ENCODE measurements at places on chromosomes 1 and 21.
A peak's percentile ranks its signal among the peaks of the same experiment; 100 is the strongest.

DNA sequence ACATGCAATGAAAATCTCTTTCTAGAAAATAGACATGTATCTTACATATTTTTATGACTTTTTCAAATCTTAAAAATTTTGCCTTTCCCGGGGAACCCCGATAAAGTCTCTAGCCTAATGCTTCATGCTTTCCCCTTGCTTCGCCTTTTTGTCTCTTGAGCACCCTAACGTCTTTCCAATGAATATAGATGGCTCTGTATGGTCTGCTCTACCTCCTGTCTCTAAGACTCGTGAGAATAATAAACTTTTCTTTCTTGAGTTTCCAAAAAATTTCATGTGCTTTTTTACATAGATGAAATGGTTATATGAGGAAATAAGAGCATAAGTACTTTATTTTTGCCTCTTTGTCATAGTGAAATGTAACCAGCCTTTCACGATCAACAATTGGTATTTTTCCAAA, 202.6 kb downstream of the PDE4B start:
- no peak for DNase-seq

GRCh38 chr1:177384461-177384860, 213.7 kb downstream of the BRINP2 start:
- no peak for DNase-seq

DNA sequence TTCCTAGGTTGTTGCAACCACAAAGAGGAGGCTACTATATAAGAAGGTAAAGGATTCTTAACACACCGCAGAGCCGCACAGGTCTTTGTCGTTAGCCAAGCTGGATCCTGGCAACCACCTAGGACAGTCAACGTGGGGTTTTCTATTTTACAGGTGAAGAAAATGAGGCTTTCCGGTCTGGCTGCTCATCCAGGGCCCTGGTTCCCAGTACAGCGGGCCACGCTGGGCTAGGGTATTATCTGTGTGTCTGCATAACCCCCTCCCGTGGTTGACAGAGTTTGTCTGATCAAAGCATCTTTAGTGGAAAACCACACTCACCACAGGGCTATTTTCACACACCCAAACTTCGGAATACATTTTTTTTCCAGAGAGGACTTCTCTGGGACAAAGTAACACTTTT, 39.0 kb upstream of the PDE9A start:
- DNase-seq: no peak

DNA sequence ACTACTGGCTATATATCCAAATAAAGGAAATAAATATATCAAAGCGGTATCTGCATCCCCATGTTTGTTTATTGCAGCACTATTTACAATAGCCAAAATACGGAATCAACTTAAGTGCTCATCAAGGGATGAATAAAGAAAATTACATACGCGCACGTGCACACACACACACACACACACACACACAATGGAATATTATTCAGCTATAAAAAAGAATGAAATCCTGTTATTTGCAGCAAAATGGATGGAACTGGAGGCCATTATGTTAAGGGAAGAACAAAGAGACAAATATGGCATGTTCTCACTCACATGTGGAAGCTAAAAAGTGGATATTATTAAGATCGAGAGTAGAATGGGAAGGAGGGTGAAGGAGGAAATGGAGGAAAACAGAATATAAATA, 20.2 kb downstream of the COPA start:
- no peak for DNase-seq

DNA sequence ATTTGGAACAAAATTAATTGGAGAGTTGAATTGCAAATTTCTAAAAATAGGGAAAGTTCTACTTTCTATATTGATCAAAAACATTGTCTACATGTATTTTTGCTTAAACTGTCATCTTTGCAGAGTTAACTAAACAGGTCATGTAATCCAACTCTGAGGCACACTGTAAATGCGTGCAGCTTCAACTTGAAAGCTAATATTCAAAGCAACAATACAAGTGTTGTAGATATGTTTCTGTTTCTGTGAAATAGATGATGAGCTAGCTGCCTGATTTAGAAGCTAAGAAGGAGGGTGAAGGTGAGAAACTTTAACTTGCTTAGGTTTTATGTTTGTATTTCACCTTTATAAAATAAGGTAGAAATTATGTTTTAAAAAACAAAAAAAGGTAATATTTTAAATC, 77.2 kb downstream of the IVNS1ABP start:
- no peak for DNase-seq

DNA sequence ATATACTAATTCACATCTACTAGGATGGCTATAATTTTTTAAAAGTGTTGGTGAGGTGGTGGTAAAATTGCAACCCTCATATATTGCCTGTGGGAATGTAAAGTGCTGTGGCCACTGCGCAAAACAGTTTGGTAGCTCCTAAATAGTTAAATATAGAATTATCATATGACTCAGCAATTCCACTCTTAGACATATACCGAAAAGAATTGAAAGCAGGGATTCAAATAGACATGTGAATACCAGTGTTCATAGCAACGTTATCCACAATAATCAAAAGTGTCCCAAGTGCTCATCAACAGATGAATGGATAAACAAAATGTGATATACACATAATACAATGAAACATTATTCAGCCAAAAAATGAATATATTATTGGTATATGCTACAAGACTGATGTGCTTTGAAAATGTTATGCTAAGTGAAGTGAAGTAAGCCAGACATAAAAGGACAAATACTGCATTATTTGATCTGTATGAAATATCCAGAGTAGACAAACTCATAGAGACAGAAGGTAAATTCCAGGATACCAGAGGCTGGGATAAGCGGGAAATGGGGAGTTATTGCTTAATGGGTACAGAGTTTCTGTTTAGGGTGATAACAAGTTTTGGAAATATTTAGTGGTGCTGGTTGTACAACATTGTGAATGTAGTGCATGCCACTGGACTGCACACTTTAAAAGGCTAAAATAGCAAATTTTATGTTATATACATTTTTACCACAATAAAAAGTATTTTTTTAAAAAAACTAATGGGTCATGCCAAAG, 342.5 kb downstream of the SEC16B start:
- DNase-seq: no peak

GRCh38 chr1:207500306-207500705, 4.3 kb downstream of the CR1 start:
- no peak for DNase-seq

DNA sequence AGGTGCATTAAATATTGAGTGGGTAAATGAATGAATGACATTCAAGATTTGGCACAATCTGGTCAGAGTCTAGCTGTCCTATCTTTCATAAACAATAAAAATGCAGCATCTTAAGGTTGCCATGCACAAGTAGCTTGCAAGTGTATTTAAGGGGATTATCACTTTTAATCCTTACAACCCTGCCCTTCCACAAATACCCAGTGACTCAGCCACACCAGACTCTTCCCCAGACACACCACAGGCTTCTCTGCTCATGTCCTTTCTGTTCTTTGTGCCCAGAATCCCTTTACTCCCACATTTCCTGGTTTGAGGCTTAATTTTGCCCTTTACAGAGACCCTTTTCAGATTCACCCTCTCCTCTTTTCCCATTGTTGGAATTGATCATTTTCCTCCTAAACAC, 59.8 kb downstream of the KIRREL1 start:
- no peak for DNase-seq

- no peak for DNase-seq
These were observed 25.0 kb upstream of the UAP1 start for GRCh38 chr1:162536511-162536910.

GRCh38 chr1:180230416-180230790, 339 bp downstream of the LHX4 start:
- DNase-seq: no peak

GRCh38 chr1:115063228-115063901, 25.9 kb downstream of the TSPAN2 start:
- DNase-seq: peak; percentile 29

GRCh38 chr1:206872139-206872538, 6.7 kb downstream of the IL20 start:
- no peak for DNase-seq

- no peak for DNase-seq
These were observed 19.5 kb downstream of the DYRK3 start for GRCh38 chr1:206654828-206655227.

GRCh38 chr1:221439747-221440501, 302.0 kb downstream of the DUSP10 start:
- peak; percentile 92 for DNase-seq

GRCh38 chr1:64663668-64664067, 81.2 kb upstream of the RAVER2 start:
- DNase-seq: peak; percentile 42

DNA sequence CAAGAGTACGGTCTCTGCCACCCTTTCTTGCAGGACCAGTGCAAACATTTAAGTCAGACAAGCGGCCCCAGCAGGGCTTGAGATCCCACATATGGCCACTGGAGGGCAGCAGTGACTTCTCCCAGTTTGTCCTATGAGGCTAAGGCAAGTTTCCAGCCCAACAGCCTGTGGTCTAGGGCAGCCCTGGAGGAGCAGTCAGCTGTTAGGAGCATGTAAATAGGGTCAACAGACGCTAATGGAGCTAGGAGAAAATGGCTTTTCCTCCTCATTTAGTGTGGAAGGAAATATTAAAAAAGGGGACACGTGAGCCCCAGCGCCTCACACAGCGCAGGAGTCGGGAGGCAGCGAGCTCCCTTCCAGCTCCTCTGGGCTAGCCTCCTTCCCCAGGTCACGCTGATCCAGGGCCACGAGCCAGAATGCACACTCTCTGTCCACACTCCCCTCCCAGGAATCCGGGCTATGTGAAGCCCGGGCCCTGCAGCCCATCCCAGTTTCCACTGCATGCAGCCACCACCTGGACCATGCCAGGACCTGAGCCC, 95.6 kb downstream of the LAMC2 start:
- peak; percentile 88 for DNase-seq

DNA sequence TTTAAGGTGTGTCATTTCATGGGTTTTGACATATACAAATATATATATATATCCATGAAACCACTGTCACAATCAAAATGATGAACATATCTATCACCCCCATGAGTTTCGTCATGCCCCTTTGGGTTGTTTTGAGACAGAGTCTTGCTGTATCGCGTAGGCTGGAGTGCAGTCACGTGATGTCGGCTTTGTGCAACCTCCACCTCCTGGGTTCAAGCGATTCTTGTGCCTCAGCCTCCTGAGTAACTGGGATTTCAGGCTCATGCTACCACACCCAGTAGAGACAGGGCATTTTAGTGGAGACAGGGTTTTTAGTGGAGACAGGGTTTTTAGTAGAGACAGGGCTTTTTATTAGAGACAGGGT, 8.0 kb downstream of the HJV start:
- no peak for DNase-seq

- DNase-seq: no peak
These were observed 43.2 kb downstream of the HIVEP3 start for GRCh38 chr1:41875487-41875886.

GRCh38 chr1:88519156-88519555, 164.9 kb upstream of the PKN2 start:
- no peak for DNase-seq

DNA sequence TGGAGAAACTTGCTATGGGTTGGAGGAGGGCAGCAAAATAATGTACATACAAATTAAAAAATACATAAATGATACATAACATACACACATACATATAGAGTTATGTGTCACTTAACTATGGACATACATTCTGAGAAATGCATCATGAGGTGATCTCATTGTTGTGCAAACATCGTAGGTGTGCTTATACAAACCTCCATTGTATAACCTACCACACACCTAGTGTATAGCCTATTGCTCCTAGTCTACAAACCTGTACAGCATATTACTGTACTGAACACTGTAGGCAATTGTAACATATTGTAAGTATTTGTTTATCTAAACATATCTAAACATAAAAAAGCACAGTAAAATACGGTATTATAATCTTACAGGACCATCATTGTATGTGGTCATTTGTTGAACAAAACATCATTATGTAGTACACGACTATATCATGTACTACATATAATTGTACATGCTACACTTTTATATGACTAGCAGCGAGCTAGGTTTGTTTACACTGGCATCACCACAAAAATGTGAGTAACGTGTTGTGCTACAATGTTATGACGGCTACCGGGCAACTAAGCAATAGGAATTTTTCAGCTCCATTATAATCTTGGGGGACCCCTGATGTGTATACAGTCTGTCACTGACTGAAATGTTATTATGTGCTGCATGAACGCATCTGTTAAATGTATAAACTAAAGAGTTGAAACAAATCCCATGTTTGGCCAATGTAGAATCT, 35.5 kb downstream of the ITGB3BP start:
- DNase-seq: peak; percentile 64

DNA sequence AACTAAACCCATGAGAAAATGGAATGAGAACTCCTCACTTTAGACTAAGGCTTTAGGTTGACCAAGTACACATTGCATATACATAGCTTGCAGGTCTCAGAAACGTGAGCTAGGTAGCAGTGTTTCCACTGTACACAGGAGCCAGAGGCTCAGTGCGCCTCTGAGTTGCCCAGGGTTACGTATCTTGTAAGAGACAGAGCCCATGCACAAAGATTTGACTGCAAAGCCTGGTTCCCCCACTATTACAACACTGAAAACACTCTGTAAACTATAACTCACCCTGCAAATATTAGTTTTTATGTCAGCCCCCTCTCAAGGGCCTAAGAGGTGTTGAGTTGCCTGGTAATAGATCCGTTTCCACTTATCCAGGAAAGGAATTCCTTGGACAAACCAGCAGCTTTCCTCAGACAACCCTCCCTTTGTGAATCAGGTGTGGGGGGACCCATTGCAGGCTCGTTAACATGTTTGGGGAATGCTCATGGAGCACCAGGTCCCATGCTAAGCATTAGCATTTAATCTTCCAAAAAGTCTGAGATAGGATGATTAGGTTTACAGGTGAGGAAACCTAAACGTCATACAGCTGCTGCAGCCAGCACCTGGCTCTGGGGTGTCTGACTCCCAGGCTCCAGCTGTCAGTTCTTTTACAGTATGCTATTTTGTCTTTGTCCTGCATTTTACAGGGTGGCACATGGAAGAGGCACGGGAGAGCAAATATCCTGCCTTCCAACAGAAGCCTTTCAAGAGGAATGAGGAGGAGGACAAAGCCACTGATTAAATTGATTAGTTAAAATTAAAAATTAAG, 25.7 kb downstream of the TENT5C start:
- DNase-seq: no peak

GRCh38 chr1:7576946-7577657, 194.0 kb upstream of the VAMP3 start:
- DNase-seq: no peak

- DNase-seq: no peak
These were observed 200.7 kb downstream of the KCTD3 start for GRCh38 chr1:215767761-215768160.

Measured in H4 (cell line).